Hypothalamus (tissue), 51 donors: ENCODE measurements at places on chromosomes 11 and 22.

- peak; percentile 78 for DNase-seq
These were observed 1.1 kb upstream of the CHRM4 start for GRCh38 chr11:46392421-46393230.

- DNase-seq: no peak
These were observed 8.4 kb downstream of the P2RY2 start for GRCh38 chr11:73226297-73227006.

- no peak for DNase-seq
These were observed 69.8 kb downstream of the EFCAB6 start for GRCh38 chr22:43742154-43742950.

- DNase-seq: no peak
These were observed 907.4 kb upstream of the RAG2 start for GRCh38 chr11:37505406-37505805.

DNA sequence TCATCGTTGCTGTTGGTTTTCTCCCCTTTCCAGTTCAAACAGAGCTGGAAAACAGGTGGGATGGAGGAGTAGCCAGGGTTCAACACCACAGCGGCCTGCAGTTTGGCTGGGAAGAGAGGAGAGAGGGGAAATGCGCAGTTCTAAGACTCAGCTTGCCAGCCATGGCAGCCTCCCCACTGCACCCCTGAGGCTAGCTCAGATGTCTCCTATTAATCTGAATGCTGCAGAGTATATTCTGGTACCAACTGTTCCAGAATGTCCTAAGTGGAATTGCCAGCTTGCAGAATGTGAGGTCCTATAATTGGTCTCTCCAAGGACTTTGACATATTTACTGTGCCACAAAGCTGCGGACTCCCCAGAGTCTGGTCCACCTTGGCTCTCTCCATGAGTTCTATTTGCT, 32.0 kb downstream of the NEFH start:
- DNase-seq: no peak

DNA sequence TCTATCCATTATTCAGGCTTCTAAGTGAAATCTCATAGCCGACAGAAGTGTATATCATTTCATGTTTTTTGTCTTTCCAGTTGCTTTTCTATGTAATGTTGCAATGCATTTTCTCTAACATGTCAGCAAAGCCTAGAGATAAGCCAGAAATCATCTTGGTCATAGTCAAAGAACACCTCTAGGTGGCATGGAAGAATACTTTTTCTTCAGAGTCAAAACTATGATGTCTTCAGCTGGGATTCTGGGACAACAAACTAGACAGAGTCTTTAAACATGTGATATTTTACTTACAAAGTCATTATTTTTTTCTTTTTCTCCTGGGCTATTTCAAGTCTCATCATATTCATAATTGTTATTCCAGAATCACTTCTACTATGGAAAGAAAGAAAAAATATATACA, 4.4 kb downstream of the GAS2 start:
- DNase-seq: no peak

DNA sequence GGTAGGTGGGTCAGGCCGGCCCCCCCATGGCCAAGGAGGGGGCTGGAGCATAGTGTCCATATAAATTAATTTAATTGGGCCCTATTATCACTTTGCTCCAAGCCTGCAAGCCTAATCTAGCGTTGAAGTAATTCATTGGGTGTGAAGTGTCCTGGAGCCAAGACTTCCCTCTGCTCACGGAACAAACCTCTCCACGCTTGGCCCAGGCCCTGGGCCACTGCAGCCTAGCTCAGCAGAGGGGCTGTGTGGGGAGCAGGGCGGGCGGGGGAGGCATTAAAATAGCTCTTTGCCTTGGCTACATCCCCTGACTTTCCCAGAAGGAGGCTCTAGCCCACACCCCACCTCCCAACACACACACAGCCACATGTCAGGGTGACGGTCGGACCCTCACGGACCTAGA, 73.5 kb downstream of the THAP12 start:
- no peak for DNase-seq

GRCh38 chr11:21254055-21254454, 584.7 kb downstream of the NELL1 start:
- no peak for DNase-seq

GRCh38 chr11:118901494-118902335, 18.0 kb downstream of the CXCR5 start:
- DNase-seq: no peak

- no peak for DNase-seq
These were observed 5.9 kb downstream of the CHKA start for GRCh38 chr11:68115285-68115684.
